SK-N-SH treated with all-trans-retinoic acid at 6 μM for 48 hours (cell line): ENCODE measurements at places on chromosomes 5 and 9.

DNA sequence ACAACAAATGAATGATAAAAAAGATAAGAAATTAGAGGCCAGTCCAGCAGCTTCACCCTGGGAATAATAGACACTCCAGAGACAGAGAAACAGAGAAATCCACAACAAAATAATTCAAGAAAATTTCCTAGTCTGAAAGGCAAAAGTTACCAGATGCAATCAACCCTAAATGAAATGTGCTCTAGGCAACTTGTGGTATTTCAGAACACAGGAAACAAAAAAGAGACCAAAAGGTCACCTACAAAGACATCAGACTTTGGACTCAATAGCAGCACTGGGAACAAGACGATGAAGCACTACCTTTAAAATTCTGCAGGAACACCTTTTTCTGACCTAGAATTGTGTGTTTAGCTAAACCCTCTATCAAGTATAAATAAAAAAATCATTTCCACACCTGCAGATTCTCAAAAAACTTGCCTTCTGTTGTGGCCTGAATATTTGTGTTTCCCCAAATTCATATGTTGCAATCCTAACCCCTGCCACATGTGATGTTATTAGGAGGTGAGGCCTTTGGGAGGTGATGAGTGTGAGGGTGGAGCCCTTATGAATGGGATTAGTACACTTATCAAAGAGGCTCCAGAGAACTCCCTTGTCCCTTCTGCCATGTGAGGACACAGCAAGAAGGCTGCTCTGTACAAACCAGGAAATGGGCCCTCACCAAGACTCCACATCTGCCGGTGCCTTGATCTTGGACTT is 5.9 kb upstream of the MAPK9 start:
- ATAC-seq: no peak

- no peak for ATAC-seq
These were observed 286.6 kb upstream of the POU5F2 start for GRCh38 chr5:94028001-94028400.

DNA sequence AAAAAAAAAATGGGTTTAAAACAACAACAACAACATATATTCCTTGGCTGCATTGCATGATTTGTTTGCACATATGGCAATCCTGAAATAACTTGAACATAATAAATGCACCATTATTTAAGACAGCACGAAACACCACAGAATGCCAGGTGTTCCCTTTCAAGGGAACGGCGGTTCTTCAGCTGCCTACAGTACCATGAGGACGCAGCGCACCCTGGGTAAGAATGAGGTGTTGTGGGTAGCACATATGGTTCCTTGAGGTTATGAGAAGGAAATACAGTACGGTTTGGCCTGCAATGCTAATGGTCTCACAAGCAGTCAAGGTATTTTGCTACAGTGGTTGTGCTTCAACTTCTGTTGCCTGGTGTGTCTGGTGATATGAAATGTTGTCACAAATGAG is 174.8 kb downstream of the SLC12A2 start:
- no peak for ATAC-seq

DNA sequence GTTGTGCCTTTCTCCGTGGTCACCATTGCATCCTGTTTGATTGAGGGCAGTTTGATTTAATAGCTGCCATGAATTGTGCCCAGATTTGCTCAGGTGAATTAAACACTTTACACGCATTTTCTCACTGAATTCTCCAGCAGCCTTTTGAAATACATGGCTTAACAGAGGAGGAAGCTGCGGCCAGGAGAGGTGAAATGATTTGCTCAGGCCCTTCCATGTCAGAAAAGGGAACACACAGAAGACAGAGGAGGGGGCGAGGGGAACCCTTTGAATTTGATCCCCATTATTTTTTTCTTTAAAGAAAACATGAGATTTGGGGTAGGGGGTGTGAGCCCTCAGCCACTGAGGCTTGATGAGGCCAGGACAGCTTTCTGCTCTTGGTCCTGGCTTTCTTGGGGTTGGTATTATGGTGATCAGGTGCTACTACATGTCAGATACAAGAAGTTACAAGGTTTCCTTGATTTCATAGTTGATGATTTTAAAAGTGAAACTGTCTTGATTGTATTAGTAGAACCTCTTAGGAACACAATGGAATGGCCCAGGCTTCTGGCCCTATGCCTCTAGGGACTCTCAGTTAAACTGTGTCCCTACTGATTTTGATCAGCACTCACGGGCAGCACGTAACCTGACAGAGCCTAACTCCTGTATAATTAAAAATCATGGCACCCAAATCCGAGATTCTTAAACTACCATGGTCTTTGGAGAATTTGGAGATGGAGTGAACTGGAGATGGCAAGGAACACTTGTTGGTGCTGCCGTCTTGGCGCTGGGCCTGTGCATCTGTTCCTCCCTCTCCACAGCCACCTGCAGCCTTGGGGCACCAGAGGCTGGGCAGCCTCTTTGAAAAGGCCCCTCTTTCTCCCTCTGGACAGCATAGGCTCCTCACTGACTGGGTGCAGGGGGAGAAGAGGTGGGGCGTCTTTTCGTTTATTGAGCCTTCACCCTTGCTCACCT is 107.9 kb downstream of the TRIO start:
- ATAC-seq: no peak

- no peak for ATAC-seq
These were observed 52.3 kb downstream of the RAD23B start for GRCh38 chr9:107335331-107335730.

DNA sequence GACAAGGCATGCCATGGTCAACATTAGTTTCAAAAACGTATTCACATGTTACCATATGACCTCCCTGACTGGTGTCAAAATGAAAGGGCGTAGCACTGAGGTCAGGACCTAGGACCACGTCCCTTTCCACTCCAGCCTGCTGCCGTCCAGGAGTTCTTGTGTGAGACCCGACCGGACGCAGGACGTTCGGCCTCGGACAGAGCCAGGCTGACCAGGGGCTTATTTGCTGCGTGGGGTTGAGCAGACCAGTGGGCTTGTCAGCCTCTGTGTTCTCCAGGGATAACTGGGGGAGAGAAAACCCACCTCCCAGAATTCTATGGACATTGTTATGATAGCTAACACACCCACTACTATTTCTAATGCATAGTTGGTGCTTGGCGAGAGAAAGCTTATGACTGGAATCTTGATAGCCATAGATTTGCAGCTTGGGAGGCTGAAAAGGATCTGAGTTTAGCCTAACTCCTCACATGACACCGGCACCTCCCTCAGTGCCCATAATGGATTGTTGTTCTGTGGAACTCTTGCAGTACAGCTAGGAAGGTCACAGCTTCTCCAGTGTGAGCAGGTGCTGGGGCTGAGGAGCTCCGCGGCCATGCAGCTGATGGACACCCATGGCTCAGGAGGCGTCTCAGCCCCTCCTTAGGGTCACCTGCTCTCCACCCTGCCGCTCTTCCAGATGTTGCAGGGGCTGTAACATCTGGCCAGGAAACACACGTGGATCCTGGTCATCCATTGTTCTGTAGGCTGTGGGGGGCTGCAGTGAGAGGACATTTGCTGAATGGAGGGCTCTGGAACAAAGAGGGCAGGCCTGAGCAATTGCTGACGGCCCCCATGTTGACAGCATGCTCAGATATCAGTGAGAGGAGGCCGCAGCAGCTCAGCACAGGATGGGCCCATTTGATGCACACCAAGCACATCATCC is 368.4 kb downstream of the IRX2 start:
- ATAC-seq: no peak

DNA sequence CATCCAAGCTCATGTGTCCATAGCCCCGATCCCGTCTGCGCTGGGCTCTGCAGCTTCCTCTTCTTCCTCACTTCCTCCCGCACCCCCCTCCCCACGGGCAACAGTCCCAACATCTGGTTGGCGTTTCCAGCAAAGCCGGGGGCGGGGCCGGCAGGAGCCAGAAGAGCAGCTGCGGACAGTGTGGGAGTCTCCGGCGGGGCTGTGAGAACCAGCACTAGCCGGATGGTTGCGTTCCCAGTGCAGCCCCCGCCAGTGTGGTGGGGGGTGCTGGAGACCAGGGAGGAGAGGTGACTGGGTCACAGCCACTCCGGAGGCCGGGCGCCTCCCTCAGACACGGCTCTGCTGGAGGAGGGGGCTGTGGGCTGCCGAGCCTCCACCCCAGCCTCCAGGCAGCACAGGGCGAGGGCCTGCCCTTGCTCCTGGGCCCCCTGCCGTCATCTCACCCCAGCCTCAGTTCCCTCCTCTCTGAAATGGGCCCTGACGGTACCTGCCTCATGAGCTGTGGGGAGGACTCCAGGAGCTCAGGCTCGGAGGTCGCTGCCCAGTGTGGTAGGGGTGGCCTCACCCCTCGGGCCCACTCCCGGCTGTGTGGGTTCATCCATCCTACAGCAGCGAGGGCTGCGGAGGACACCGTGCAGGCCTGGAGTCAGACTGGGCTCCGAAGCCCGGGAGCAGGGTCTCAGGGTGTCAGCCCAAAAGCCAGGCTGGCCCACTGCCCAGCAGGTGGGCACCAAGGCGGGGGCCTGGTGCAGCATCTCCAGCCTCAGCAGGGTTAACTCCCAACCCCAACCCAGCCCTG is 41.5 kb upstream of the NOTCH1 start:
- peak; percentile 52; the same call in 2 of the 3 replicates for ATAC-seq

DNA sequence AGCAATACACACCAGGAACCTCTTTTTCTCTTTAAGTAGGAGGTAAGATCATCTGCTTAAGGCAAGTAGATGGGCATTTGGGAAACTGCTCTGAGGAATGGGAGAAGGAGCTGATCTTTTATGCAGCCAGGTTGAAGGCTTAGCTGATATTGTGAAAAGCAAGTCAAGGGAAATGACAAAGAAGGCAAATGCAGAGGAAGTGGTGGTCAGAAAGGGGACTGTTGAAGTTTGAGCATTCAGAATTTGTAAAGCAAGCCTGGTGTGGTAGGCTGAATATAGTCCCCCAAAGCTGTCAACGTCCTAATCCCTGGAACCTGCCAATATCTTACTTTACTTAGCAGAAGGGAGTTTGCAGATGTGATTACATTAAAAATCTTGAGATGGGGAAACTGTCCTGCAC is 128.9 kb downstream of the ADAMTS12 start:
- no peak for ATAC-seq

DNA sequence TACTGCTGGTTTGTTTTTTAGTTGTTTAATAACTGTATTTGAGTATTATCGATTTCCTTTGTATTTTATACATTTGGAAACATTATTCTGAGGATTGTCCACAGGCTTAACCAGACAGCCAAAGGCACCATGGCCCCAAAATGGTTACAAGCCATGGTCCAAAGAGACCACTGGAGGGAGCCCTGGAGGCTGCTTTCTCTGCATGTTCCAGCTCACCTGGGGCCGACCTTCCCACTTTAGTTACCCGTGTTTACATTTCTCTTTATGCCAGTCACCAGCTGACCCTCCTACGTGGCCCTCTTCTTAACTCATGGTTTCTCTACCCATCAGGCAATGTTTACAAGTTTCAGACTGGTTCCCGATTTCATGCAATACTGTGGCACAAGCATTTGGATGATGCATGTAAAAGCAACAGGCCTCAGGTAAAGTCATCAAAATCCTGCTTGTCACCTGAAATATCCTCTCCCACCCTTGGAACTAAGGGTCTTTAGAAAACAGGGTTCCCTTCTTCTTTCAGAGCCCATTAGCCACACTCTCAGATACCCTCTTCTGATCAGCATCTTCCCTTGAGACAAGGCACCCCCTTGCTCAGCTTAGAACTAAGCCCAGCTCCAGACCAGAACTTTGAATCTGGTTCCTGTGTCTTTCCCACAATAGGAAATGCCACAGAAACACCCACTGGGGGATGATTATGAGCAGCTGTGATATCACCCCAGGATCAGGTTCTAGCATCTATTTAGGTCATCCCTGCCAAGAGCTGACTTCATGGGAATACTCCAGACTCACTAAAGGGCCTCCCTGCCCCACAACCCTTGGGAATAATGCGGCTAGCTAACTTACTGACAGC is 49.9 kb upstream of the GARNL3 start:
- peak; percentile 88 for ATAC-seq

DNA sequence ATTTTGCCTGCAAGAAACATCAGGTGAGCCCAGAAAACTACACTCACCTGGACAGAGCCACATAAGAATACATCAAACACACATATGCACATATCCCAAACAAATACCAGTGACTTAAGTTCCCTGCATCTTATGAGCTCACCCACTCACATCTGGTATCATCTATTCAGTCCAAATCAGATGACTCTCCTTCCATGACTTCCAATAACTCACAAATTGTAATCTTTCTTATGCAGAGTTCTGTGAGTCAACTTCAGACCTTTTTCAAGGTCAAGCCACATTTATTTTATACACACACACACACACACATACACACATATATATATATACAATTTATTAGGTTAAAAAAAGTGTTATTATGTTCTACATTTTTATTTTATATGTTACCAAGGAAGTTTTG is 1711.9 kb upstream of the CDH9 start:
- ATAC-seq: no peak

DNA sequence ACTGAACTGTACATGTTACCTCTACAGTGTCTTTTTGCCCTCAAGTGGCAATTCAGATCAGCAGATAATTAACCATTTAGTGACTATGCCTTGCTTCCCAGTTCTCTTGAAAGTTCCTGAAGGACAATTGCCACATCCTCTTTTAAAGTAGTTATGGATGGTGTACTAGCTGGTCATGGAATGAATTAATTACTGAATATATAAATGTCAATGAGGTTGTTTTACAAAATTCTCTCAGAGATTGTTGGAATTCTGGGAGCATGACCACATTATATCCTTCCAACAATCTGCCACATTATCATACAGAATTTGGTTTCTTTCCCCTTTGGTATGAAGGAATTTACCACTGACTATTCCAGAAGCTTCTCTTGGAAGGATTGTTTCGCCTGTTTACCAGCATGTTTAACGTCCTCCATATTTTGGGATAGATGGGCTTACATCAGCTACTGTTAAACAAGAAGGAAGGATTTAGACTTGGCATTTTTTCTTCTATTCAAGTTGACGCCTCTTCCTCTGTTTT is 176.4 kb downstream of the CD180 start:
- no peak for ATAC-seq

DNA sequence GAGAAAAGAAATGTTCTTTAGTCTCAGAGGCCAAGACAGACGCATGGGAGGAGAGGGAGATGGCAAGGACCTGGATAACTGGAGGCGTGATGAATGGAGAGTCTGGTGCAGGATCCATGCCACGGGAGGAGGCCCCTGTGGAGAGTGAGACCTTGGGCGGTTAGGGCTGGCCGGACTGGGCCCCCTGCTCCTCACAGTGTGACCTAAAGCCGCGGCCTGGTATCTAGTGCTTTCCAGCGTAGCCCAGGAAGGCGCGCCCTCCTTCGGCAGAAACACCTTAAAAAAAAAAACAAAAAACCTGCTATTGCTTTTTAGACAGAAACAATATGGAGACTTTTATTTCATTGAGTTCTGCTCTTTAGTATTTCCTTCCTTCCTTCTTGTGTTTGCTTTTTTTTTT is 33.1 kb downstream of the SCGB3A1 start:
- ATAC-seq: no peak

DNA sequence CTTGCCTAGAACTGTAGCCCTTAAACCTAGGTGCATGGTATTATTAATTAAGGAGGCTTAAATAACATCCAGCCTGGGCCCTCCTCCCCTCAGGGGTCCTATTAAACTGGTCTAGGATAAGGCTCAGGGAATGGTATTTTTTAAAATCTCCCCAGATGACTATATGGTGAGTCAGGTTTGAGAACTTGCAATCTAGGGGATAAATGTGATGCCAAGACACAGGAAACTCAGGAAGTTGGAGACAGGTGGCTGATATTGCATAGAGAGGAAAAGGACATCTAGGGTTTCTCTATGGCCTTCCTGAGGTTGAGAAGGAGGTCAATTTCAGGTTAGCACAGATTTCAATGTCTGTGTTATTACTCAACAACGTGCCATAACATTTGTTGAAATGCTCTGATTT is 581.0 kb downstream of the TLE1 start:
- no peak for ATAC-seq
